ENCODE measurements at places on chromosomes 5 and 9.

GRCh38 chr5:74303578-74303977, 336.9 kb downstream of the ENC1 start:
- DNase-seq = no peak

GRCh38 chr5:44827681-44828080, 18.9 kb downstream of the MRPS30 start:
- no peak for DNase-seq

DNA sequence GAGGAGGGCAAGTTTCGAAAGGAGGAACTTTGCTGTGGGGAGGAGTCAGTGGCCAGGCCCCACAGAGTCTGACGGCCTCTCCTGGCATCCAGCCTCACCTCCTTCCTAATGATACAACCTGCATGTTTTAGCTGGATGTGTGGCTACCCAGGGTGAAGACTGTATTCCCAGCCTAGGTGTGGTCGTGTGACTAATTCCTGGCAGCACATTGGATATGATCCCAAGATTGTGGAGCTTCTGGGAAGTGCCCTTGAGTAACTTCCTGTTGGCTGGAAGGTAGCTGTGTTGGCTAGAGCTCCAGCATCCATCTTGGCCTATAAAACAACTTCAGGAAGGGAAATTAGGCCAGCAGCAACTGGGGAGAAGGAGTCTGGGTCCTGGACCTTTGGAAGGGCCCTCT, 19.0 kb upstream of the LPCAT1 start:
- no peak for DNase-seq

- no peak for DNase-seq
Measured at GRCh38 chr5:170270293-170271069, 27.1 kb downstream of the LCP2 start.

- peak; percentile 64 for DNase-seq
Measured at GRCh38 chr9:138049779-138050471, 172.3 kb downstream of the CACNA1B start.

GRCh38 chr5:54081415-54081814, 229.0 kb downstream of the ARL15 start:
- DNase-seq = no peak

- no peak for DNase-seq
Measured at GRCh38 chr5:38382898-38383297, 124.5 kb downstream of the EGFLAM start.

GRCh38 chr5:132226516-132227234, 978 bp downstream of the P4HA2 start:
- DNase-seq = peak; percentile 84
